ENCODE measurements at places on chromosomes 11 and 22.

DNA sequence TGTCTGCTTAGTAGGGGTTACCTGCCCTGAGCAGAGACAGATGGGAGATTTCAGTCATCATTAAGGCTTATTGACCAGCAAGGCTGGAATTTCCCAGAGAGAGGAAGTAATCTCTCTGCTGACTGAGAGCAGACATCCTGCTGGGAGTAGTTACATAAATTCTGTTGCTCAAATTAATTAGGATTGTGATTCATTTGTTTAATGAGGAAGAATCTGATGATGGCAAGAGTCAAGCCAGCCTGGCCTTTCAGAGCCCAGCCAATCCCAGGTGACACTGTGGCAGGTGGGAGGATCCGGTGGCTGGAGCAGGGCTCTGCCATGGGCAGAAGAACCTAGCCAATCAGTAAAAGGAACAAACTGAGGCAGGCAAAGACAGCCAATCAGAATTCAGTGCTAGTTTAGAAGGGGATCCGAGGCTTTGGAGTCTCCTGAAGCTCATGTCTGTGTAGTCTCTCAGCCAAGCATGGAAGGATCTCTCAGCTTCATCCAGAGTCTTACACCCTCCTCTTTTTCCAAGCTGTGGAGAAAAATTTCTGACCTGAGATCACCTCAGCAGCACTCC is 61.2 kb upstream of the CHST1 start:
- no peak for DNase-seq

GRCh38 chr11:16001899-16002426 is 354.4 kb downstream of the SOX6 start:
- peak; percentile 22 for DNase-seq

DNA sequence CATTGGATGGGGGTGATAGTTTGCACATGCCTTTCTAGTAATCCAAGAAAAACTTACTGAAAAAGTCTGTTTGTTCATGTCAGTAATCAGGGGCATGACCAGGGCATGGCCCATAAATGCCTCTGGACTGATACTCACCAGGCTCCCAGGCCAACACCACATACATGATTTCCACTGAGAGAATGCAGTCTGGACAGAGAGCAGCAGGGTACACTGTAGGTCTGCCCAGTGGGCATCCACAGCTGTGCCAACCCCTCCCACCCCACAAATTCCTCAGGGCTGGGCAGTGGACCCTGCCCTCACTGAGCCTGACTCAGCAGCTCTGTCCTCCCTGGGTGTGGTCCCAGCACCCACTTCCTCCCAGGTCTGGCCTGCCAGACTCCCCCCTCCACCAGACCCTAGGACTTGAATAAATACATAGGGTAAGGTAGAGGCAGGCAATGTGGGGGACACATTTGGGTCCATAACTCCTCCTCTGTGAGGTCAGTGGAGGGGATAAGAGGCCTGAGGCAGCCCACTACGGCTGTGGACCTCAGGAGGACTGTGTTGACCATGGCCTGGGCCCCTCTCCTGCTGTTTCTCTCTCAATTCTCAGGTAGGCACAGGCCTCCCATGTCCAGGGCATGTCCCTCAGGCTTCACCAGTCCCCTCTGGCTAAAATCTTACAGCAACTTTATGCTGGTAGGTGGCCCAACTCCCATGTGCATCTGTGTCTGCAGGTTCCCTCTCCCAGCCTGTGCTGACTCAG is 92.2 kb upstream of the TOP3B start:
- DNase-seq = no peak

DNA sequence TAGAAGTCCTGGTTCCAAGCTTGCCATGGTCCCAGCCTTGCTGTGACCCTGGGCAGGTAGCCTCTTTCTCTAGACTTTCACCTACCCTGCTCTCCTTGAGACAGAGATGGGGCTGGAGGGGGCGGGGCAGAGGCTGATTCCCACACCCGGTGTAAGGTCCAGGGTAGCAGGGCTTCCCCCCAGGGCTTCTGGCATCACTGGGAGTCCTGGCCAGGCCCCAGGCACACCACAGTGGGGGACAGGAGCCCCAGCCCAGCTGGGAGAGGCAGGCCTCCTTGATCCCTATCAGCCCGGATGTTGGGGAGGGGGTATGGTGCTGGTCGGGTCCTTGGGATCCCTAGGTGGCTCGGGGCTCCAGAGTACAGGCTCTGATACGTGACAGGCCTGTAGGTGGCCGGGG is 1.7 kb upstream of the NUDT8 start:
- no peak for DNase-seq

DNA sequence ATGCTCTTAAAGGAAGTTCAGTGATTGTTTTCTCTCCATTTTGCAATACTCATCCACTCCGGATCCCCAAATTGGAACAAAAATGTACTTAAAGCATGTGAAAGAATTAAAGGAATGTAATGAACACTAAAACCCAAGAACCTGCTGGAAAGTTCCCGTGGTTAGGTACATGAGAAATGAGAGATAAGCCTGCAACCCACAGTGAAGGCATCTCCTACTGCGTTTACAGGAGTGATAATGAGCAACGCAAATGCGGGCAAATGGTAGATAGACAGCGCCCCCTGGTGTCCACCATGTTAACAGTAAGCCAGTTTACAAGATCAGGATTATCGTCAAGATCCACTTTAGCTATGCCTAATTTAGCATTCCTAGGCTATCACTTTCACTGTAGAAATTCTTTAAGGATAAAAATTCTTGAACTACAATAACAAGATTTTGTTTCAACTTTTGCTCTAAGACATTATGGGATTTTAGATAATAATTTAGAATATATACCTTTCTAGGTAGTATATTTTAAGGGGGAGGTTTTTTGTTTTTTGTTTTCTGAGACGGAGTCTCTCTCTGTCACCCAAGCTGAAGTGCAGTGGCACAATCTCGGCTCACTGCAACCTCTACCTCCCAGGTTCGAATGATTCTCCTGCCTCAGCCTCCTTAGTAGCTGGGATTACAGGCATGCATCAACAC is 29.9 kb downstream of the ALG9 start:
- peak; percentile 18 for DNase-seq

Measured in HuH-7.5 (cell line).